Activated CD8-positive, alpha-beta memory T cell treated with anti-CD3 and anti-CD28 coated beads, Interleukin-2, amount 10 ng/mL, durations not matched to agents 7 days and 5 days (primary cell): ENCODE measurements at places on chromosomes 6 and 20. TPM values are rescaled to one million over a fixed set of nuclear protein-coding genes. Genes with fewer than 3 reads are reported as not detected.

The OR2J3 gene
- total RNA-seq, result not detected

The BEND6 gene
- total RNA-seq, result not detected

The RSPO3 gene
- total RNA-seq, result not detected

The TRIM40 gene
- total RNA-seq, result not detected

The HLA-DQA2 gene
- total RNA-seq, result 11.6 TPM

The ELOVL2 gene
- not detected for total RNA-seq

DNA sequence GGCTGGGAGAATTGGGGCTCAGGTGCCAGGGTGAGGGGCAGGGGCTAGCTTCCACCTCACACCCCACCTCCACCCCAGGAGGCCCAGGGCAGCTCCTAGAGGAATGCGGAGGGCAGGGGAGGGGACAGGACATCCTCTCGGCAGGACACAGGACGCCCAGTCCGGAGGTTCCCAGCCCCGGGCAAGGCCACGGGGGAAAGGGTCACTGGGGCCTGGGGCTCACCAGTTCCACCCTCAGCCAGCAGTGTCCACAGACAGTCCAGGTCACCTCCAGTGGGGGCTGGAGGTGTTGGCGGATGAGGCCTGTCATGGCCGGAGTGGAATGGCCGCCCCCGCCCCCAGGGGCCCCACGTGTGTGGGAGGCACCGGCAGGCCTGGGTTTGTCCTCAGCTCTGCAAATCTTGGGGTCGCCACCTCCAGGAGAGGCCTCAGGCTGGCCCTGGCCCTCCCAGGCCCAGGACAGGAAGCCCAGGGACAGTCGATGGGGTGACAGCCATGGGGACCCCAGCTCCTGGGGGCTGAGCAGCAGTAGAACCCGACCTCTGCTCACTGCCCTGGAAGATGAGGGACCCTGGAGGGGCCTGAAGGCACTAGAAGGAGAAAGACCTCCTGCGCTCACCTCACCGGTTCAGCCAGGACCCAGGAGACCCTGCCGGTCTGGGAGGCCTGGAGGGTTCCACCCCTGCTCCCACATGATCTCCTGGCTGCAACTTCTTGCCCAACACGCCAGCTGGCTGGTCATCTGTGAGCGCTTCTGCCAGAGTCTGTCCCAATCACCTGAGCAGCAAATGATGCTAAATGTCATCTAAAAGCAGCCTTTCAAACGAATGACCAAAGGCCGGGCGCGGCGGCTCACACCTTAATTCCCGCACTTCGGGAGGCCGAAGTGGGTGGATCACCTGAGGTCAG lies 13.0 kb upstream of the ABHD16B start:
- no peaks in the 10 kb centered on the region for H3K36me3 ChIP-seq
- no peak for DNase-seq
- H3K27me3 ChIP-seq, result peaks cover 37% of the 10 kb centered on the region
- no peak overlapping the region for H3K4me3 ChIP-seq

DNA sequence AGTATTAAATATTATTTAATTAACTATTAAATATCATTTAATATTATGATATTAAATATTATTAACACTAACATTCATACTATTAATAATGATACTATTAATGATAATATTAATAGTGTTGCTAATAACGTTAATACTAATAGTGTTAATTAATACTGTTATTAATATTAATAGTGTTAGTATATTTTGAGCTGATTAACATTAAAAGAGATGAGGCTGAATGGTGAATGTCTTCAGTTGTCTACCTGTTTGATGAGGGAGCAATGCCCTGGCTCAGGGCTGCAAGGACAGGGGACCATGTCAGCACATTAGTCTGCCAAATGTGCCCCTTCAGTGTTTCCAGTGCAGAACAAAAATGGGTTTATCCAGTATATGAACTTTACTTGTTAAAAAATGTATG lies 96.6 kb upstream of the PLEKHG1 start:
- no peak overlapping the region for H3K27ac ChIP-seq
- no peak overlapping the region for H3K4me3 ChIP-seq
- H3K4me1 ChIP-seq, result no peaks in the 10 kb centered on the region
- H3K36me3 ChIP-seq, result no peaks in the 10 kb centered on the region

- H3K4me1 ChIP-seq, result peaks cover 65% of the 10 kb centered on the region
- peak overlapping the region; percentile 92 for H3K4me3 ChIP-seq
- H3K27me3 ChIP-seq, result no peaks in the 10 kb centered on the region
- peak overlapping the region; percentile 100 for H3K27ac ChIP-seq
- DNase-seq, result peak; percentile 46
- peaks cover 36% of the 10 kb centered on the region for H3K36me3 ChIP-seq
Measured at GRCh38 chr6:11232770-11233626, 530 bp upstream of the NEDD9 start.

- H3K27ac ChIP-seq, result no peak overlapping the region
- H3K4me1 ChIP-seq, result no peaks in the 10 kb centered on the region
- DNase-seq, result no peak
- H3K27me3 ChIP-seq, result no peaks in the 10 kb centered on the region
- no peaks in the 10 kb centered on the region for H3K36me3 ChIP-seq
- no peak overlapping the region for H3K4me3 ChIP-seq
Measured at GRCh38 chr20:57220337-57221145, 45.9 kb downstream of the BMP7 start.

GRCh38 chr20:62935968-62936585 lies 1.9 kb upstream of the GID8 start:
- peaks cover 42% of the 10 kb centered on the region for H3K4me1 ChIP-seq
- H3K4me3 ChIP-seq, result no peak overlapping the region
- no peak for DNase-seq
- no peaks in the 10 kb centered on the region for H3K27me3 ChIP-seq
- no peak overlapping the region for H3K27ac ChIP-seq

GRCh38 chr20:63067721-63068560 lies 61.2 kb upstream of the BHLHE23 start:
- no peak overlapping the region for H3K4me3 ChIP-seq
- no peaks in the 10 kb centered on the region for H3K36me3 ChIP-seq
- H3K4me1 ChIP-seq, result no peaks in the 10 kb centered on the region
- peaks cover 21% of the 10 kb centered on the region for H3K27me3 ChIP-seq
- no peak for DNase-seq

- H3K4me1 ChIP-seq, result no peaks in the 10 kb centered on the region
- peaks cover 5% of the 10 kb centered on the region for H3K27me3 ChIP-seq
- H3K27ac ChIP-seq, result no peak overlapping the region
- H3K36me3 ChIP-seq, result no peaks in the 10 kb centered on the region
Measured at GRCh38 chr20:17380801-17381200, 150.4 kb downstream of the BFSP1 start.

GRCh38 chr6:16058929-16059345 lies 69.9 kb upstream of the MYLIP start:
- no peak overlapping the region for H3K27ac ChIP-seq
- H3K36me3 ChIP-seq, result no peaks in the 10 kb centered on the region
- no peaks in the 10 kb centered on the region for H3K4me1 ChIP-seq
- no peak for DNase-seq
- H3K4me3 ChIP-seq, result no peak overlapping the region

DNA sequence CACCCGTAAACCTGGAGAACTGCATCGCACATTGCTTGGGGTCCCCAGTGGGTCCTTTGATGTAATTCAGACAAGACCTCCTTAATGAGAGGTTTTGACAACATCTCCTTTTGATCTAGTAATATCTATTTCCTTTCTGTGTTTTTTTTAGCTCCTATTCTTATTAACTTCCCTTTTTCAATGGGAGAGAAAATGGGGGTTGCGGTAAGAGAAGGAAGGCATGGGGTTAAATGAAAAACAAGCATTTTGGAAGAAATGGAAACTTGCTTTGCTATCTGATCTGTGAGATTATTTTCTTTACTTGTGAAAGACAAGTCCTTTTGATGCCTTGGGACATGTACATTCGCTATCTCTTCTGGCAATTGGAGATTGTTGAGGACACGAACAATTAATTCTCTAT lies 418.6 kb upstream of the MAN1A1 start:
- DNase-seq, result no peak
- peaks cover 4% of the 10 kb centered on the region for H3K27me3 ChIP-seq
- H3K4me1 ChIP-seq, result no peaks in the 10 kb centered on the region
- no peaks in the 10 kb centered on the region for H3K36me3 ChIP-seq
- no peak overlapping the region for H3K4me3 ChIP-seq
